Inflammatory macrophage treated with lipopolysaccharide for 1 hour (primary cell): ENCODE measurements at places on chromosomes 11 and 22.

GRCh38 chr11:116509551-116509950 is 263.2 kb downstream of the BUD13 start:
- no peak for DNase-seq

- no peak for DNase-seq
Measured at GRCh38 chr22:19831016-19831415, 23.7 kb downstream of the GNB1L start.

DNA sequence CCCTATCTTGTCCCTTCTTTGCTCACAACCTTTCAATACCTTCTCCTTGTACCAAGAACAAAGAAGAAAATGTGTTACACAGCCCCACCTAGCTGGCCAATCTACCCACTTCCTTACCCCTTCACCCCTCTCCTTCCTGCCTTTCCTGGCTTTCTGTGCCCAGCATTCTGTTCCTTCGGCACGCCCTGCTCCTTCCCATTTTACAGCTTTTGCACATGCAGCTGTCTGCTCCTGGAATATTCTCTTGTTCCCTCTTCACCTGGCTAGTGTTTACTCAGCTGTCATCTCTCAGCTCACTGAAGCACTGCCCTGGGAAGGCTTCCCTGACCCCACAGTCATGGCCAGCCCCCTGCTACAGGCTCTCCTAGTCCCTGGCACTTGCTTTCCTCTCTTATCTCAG is 30.7 kb downstream of the SERPINH1 start:
- no peak for DNase-seq

GRCh38 chr11:109853156-109853776 is 239.9 kb upstream of the ZC3H12C start:
- DNase-seq = peak; percentile 86

DNA sequence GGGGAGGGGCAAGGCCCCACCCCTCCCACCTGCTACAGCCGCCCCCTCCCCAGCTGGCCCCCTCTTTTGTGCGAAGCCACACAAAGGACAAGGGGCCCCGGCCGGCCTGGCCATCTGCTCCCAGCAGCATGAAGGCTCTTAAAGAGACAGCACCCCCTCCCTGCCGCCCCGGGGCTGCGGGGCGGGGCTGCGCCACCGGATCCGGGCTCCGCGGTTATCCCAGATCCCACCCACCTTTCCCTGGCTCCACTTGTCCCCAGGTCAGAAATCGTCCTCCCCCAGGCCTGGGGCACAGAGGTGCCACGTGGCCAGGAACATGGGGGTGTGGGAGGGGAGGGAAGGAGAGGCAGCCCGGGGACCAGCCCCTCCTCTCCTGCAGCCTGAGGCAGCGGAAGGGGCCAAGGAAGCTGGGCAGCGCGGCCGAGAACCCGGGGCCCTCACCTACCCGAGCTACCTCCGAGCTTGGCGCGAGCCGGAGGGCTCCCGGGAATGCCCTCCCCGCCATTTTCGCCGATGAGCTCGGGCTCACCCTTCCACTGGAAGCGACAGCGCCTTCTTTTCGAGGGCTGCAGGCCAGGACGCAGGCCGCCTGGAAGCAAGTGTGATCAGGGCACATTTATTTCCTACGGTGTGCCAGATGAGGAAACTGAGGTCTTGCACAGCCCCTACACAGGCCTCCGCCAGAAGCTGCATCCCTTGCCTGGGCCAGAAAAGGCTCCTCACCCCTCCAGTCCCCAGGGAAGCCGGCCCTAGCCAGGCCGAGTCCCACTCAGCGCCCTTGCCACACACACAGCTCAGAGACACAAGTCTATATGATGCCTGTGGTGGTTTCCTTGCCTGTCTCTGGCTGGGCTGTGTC is 2.5 kb upstream of the RCOR2 start:
- no peak for DNase-seq

DNA sequence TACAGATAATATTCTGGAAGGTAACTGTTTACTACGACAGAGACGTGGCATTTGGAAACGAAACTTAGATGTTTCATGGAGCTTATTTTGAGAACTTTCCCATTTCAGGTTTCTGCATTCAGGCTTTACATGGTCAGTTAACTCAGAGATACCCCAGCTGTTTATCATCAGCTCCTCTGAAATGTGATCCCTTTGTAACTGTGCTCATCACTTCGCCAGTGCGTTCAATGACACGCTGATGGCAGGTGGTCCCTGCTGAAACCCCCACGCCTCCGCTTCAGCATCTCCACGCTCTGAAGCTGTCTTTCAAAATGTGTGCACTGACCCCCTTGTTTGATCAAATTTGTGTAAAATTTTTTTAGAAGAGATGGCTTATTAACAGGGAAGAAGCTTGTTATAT is 30.5 kb downstream of the ALG12 start:
- no peak for DNase-seq

DNA sequence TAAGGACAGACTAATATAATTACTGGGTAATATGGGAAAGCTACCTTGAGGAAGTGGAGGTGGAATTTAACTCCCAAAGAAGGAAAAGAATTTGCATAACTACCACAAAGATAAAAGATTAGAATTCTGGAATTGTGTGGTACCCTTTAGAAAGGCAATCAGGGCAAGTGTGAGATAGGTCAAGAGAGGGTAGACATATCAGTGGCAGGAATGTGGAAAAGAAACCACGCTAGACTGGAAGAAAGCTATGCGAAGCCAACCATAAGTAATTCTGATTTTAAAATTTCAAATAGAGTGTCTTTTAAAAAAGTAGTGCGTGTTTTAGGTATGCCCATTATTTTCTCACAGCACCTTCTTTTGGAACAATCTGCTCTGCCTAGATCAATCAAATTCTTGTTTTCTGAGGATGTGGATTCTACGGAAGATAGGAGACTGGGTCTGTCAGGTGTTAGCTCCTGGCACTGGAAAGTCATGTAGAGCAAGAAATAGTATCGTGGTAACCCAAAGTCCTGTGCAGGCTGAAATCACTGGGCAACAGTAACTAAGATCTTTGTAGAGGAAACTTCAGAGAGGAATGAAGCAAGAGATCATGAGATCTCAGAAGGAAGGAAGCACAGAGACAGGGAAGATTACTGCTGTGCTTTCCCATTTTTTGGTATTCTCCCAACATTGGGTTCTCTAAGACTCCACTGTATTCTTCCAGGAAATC is 111.3 kb upstream of the MTMR2 start:
- DNase-seq = peak; percentile 73

- peak; percentile 65 for DNase-seq
Measured at GRCh38 chr22:26404851-26405421, 24.1 kb upstream of the ASPHD2 start.

DNA sequence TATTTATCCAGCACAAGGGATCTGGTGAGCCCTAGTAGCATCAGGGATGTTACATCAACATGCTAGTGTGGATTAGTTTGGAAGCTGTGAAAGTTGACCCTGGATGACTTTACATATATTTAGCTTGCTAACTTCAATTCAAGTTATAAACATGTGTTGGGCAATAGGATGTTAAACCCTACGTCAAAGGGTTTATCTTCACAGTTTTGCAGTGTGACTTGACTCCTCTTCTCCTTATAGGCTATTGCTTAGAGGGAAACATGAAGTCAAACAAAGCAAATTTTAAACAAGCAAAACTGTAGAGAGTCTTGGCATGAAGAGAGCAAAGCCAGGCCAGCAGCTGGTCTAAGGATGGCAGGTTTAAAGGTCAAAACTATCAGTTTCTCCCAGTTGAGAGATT is 11.3 kb upstream of the CTSC start:
- DNase-seq = no peak

GRCh38 chr11:104968355-104968855 is at the start of gene CASP4:
Gene CASP4, minus strand, starts transcription at chr11:104968574. Its CDS starts 49 bp downstream, at chr11:104968525.
- peak; percentile 91 for DNase-seq

DNA sequence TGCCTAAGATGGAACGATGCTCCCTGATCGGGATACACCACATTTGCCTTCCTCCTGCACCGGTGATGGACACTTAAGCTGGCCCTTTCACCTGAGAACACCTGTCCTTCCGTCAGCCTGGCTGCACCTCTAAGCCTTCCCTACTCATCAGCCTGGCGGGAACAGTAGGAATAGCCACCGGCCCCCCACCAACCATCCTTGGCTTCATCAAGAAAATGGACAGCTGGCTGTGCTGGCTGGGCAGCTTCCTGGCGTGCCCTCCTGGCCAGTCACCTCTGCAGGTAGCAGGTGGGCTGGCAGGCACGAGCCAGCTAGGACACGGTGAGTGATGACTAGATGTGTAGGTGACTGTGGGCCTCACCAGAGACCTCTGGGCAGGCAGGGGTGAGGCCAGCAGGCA is 142.8 kb downstream of the CTTN start:
- no peak for DNase-seq

DNA sequence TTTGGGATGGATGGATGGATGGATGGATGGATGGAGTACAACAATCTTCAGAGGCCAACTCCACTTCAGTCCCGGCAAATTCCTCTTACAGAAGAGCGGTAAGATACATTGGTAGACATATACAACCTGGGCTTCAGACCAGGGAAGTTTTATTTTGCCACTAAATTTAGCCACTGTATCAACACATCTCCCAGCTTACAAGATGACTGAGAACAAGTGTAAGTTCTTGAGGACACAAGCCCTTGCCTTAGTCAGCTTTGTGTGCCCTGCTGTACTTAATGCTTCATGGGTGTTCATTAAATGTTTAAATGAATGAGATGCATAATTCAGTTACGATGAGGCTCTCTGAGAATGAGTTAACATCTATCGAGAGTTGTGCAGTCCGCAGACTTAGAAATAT is 127.7 kb downstream of the COMMD9 start:
- no peak for DNase-seq

DNA sequence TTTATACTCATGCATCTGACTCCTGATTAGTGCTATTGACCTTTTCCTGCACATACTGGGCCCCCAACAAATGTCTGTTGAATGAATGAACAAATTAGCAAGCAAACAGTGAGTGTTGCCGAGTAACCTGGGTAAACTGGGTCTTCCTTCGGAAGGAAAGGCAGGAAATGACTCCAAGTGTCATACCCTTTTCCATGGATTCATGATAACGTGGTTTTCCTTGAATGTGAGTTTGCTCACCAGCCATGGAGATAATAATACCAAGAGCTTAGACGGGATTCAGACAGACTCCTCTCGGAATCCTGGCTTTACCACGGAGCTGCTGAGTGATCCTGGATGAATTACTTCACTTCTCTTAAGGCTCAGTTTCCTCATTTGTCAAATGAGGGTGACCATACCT is 16.7 kb downstream of the TECTA start:
- no peak for DNase-seq

DNA sequence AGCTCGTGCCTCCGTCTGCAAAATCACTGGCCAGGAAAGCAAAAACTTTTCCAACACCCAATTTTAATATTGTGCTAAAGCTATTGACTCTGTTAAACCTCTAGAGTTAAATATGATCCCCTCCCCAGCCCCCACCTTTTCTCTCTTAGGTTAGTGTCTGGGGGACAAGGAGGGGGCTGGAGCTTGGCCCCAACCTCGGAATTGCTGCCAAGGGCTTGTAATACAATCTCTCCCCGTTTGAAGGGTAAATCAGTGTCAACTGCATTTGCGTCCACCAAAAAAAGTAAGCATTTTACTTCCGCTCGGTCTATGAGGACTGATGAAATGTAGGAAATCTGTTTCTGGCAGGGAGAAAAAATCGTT is at the start of gene GAS2:
TSS of gene GAS2 (plus strand) at position 287 of the 363 bp plus-strand sequence. CDS start 8,259 bp downstream, outside the sequence.
- DNase-seq = no peak

- no peak for DNase-seq
Measured at GRCh38 chr22:44116755-44117684, 63.7 kb upstream of the PARVG start.

GRCh38 chr11:131191606-131192005 is 178.8 kb upstream of the NTM start:
- no peak for DNase-seq

DNA sequence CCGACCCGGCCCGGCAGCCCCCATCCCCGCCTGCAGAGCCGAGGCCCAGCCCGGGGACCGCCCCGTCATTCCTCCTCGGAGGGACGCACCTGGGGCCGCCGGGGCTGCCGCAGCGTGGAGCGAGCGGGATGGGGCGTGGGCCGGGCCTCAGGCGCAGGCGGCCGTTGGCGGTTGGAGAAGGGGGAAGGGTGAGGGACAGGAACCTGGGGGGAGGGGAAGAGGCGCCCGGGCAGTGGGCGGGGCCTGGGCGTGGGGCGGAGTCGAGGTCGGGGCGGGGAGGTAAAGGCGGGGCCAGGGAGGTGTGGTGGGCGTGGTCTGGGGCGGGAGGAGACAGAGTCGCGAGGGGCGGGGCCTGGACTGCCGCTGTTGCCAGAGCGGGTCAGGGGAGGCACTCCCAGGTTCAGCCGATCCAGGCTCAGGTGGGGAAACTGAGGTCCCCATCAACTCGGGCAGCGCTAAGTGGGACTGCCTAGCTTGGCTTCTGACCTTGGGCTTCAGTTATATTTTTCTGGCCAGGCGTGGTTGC is at the start of gene TESMIN:
TSS of gene TESMIN (minus strand) at position 190 of the 526 bp plus-strand sequence. CDS start 860 bp downstream, outside the sequence.
- peak; percentile 93 for DNase-seq

DNA sequence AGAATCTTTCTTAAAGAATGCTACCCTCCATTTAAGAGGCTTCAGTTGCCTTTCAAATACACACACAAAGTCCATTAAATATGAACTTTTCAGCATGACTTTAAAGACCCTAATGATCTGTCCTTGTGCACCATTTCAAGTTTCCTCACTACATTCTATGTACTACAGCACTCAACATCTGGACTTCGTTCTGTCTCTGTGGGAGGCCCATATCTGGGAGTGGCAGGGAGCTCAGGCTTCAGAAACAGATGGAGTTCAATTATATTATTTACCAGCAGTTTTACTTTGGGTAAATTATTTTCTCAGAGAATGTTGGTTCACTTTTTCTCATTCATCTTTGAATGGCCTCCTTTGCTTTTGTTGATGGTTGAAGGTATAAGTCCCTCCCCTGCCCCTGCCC is 67.4 kb downstream of the ANO3 start:
- DNase-seq = no peak
